CD4-positive, alpha-beta T cell treated with Interleukin-15 for 4 hours (primary cell): ENCODE measurements at places on chromosomes 5 and 9.
A peak's percentile ranks its signal among the peaks of the same experiment; 100 is the strongest.

- no peak for DNase-seq
Observed at GRCh38 chr5:106860398-106861044, 810.2 kb downstream of the EFNA5 start.

DNA sequence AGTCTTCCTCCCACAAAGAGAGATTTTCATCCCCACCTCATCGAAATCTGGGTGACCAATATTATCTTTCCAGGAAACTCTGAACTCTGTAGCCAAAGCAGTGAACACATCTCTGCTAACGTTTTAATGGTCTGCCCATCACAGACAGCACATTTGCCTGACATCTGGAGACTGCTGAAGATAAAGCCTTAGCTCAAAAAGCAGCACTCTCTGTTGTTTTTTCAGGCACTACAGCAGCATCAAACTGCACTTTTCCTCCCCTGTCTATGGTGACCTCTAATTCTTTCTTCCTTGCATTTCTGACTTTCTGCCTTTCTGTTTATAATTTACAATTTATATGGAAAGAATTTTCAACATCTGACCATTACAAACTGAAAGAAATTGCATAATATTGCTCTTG is 66.8 kb downstream of the RAB3C start:
- no peak for DNase-seq

DNA sequence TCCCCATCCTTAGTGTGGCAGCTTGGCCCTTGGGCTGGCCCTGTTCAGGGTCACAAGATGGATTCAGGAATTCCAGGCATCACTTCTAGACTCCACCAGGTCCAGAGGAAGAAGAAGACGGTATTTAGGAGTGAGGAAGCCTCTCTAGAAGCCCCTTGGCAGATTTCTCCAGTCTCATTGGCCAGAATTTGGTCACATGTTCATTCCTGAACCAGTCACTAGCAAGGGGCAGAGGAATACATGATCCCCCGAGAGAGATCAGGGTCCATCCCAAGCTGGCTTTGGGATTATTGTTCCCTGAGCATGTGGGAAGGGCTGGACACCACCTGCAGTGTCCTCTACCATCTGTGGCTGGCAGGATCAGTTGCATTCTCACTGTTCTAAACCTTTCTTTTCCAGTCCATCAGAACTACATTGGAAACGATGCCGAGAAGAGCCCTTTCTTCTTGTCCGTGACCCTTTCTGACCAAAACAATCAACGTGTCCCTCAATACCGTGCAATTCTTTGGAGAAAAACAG is 48.5 kb downstream of the GARNL3 start:
- no peak for DNase-seq

DNA sequence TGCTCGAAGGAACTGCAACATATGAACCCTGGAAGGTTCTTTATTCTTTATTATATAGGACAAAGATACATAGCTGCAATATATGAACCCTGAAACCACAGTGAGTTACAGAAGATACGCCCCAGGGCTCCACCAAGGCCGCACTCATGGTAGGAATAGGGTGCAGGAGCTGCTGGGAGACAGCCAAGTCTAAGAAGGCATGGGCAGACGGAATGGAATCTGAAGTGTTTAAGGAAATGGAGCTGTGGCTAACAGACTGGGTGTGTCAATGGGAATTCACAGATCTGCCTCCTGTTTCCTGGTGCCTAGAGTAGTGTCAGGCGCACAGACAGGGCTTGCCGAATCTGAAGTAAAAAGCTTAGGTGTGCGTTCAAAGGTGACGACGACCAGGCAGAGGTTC is 286.4 kb downstream of the DENND1A start:
- no peak for DNase-seq

DNA sequence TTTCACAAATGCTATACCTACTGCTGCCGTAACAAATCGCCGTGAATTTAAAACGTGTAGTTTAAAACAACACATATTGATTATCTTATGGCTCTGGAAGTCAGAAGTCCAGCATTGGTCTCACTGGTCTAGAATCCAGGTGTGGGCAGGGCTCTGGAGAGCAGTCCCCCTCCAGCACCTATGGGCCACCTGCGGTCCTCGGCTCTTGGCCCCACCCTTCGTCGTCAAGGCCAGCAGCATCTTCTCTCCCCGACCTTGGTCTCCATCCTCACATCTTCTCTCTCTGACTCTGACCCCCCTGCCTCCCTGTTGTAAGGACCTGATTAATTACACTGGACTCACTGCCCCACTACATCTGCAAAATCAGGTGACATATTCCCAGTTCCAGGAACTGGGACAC is 106.4 kb upstream of the COL5A1 start:
- DNase-seq: no peak

DNA sequence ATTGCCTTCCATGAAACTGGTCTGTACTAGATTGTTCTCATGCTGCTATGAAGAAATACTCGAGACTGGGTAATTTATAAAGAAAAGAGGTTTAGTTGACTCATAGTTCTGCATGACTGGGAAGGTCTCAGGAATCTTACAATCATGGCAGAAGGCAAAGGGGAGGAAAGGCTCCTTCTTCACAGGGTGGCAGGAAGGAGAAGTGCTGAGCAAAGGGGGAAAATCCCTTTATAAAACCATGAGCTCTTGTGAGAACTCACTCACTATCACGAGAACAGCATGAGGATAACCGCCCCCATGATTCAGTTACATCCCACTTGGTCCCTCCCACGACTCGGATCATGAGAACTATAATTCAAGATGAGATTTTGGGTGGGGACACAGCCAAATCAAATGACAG is 163.2 kb downstream of the RFK start:
- DNase-seq: no peak

- DNase-seq: no peak
Observed at GRCh38 chr9:9387511-9388115, 1225.2 kb downstream of the PTPRD start.

DNA sequence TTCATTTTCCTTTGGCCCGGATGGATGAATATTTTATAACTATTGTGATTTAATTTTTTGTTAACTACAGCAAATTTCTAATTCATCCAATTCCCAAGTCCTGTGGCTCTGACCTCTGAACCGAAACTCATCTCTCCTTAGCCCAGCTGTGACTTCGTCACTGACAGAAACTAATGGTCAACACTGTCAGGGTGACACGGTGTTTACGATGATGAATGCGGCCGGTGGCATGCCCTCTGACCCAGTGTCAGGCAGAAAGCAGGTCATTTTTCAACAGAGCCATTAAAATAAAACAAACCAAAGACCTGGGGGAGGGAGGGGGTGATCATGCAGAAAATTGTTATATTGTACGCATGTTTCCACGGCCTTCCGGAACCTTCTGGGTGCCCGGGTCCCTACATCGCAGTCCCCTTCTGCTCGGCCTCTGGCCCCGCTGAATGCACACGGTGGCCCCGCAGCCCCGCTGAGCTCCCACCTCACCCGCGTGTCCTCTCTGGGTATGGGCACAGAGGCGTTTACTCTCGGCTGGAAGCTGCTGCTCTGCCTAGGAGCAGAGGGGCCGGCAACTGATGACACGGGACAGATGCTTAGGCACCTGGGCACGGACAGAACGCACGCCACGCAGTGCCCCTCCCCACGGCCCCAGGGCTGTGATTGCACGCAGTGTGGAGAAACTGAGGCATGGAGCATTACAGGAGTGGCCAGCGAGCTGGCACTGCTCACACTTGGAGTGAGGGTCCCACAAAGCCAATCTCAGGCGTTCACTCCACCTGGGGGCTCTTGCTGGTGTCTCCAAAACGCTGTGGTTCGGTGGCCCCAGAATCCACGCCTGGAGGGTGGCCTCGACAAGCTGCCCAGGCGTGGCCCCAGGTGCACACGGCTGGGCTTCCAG is 8.1 kb downstream of the CCDC187 start:
- DNase-seq: no peak

- no peak for DNase-seq
Observed at GRCh38 chr5:139593716-139594319, 32.7 kb downstream of the UBE2D2 start.

DNA sequence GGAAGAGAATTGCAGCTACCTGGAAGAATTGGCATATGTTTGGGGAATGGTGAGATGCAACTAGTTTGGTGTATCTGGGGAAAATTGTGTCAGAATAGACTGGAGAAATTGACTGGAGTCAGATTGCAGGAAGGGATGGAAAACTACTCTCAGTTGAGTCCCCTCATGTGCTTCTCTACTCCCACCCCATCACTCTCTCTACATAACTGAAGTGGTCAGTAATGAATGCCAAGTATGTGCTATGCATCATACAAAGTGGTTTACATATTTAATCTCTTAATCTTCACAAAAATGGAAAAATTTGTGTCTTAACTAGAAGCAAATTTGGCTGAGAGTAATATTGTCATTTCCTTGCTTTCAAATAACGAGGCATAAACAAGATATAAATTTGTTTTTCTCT is 146.4 kb upstream of the TNC start:
- no peak for DNase-seq

GRCh38 chr5:99928490-99928889 is 606.7 kb upstream of the FAM174A start:
- DNase-seq: no peak

DNA sequence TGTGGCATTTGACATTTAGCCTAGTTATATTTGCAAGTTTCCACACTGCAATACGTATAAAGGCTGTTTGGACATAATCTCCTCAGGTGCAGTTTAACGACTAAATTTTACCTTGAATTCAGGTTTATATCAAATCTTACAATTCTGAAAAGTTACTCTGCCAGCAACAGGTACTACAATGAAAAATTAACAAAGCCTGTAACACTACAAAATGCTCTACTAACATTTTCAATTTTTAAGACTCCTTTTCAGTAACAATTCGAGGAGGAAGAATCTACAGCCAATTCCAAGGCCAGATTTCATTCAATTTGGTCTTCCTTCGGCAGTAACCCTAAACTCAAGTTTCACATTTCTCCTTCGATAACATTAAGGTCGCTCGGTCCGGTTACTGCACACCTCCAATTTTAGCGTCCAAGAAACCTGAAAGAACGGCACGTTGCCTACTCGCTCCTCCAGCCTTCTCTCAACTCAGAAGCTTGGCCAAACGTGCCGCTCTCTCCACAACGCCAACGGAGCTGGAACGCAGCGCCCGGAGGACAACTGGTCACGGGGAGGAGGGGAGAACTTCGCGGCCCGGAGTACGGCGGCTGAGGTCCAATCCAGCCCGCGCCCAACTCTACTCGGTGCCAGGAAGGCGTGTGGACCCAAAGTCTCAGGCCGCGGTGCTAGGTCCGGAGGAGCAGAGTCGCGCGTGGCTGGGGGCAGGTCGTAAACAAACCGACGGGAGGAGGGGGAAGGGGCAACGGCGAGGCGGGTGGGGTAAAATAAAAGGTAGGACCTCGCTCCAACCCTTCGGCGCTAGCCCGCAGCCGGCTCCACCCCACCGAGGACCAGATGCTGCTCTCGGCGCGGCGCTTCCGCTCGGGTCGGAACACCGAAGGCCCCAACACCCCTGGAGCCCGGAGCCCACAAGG is 681 bp downstream of the FNIP1 start:
- DNase-seq: peak; percentile 9

GRCh38 chr5:132239776-132240175 is 12.1 kb upstream of the P4HA2 start:
- DNase-seq: no peak

DNA sequence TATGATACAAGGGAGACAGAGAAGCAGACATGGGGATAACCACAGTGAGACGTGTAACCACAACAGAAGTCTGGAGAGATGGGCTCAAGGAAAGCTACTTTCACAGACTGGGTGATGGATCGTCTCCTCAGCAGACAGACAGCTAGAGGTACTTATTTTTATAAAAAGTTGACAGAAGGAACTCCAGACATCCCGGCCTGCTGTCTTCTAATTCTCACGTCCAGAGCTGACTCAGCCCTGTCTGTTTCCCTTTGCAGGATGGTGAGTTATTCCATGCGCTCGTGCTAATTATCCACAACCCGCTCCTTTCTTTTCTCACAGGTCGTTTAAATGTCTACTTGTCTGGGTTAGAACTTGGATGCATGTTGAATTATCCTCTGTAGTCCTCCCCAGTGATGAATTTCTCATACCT is 304.5 kb downstream of the CWC27 start:
- no peak for DNase-seq

DNA sequence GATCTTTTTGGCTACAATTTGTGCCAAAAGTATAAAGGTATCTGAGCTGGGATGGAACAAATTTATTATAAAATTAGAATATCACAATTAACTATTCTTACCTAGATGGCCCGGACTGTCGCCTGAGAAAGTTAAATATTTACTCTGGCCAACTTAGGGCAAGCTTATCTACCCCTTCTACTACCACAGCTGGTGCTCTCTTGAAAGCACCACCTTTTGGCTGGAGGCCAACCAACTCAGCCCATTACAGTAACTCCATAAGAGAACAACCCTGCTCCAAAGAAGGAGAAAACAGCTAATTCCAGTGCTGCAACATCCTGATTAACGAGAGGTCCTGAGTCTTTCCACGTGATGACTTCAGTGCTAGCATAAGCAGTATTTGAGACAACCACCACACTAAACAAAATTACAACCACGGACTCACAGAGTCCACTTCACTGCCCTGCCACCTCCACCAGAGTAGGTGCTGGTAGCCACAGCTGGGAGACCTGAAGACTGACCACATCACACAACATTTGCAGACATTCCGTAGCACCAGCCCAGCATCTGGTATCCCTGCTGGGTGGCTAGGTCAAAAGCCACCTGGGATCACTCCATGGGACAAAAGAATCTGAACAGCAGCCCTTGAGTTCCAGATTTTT is 43.2 kb downstream of the RGMB start:
- DNase-seq: no peak

DNA sequence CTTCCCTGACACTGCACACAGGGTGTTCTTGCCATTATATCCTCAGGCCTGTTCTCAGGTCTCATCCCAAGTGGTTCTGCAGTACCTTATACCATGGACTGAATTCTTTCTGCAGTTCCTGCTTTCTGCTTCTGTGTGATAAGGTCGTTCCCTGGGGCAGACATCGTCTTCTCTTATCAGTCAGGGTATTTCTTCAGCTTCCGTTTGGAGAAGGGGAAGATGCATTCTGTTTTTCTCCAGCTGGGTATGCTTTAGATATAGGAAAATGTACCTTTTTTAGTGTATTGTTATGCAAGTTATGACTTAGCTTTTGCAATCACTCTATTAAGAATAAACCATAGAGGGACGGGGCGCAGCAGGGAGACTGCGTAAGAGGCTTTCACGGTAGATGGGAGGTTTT is 31.1 kb downstream of the RALGPS1 start:
- DNase-seq: no peak

DNA sequence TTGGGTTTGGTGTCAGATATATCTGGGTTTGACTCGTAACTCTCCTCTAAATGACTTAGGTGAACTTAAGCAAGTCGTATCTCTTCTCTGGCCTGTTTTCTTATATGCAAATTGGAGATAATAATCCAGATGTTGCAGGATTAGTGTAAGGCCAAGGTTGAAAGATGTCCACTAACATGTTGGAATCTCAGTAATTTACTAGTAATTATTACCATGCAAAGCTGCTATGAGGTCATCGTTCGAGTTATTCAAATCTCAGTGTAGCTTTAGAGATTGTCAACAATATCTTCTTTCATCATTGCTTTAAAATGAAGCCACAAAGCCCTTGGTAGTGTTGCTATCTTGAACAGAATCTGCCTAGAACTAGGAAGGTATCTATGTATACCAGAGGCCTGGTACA is 437.7 kb upstream of the KLF4 start:
- no peak for DNase-seq
